ENCODE measurements at places on chromosomes 7 and 10.

GRCh38 chr10:129448086-129448485 is 19.0 kb upstream of the MGMT start:
- DNase-seq, result no peak

DNA sequence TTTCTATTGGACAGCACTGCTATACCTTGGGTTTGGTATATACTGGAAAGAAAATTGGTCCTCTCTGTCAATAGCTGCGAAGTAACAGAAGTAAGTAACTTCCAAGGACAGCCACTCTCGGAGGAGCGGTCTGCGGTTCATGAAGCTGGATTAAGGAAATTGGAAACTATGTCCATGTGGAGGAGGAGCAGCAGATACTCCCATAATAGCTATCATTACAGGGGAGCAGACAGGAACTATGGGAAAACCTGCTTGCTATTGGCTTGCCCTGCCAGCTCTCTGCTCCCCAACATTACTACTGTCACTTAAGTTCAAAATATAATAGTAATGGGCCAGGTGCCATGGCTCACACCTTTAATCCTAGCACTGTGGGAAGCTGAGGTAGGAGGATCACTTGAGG is 83.9 kb upstream of the TRIL start:
- DNase-seq, result no peak

DNA sequence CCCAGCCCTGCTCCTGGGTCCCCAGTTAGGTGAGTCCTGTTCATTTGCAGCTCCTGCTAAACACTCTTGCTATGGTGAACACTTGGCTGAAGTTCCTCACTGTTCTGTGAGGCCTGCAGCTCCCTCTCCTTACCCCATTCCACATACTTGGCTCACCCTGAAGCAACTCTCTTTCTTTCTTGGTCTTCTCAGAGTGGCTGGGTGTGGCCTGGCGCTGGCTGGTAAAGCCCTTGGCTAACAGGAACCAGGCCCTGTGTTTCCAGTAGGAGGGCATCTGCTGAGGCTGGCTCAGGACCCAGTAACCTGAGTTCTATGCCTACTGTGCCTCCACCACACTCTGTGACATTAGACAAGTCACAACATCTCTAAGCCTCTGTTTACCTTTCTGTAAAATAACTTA is 53.1 kb upstream of the COL13A1 start:
- DNase-seq, result no peak

DNA sequence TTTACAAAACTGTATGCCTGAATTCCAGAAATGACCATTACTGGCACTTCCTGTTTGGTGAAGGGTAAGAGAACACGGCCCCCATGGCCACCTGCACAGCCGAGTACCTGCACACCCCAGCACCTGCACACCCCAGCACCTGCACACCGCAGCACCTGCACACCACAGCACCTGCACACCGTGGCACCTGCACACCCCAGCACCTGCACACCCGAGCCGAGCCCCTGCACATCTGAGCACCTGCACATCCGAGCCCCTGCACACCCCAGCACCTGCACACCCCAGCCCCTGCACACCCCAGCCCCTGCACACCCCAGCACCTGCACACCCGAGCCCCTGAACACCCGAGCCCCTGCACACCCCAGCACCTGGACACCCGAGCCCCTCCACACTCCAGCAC is 243.5 kb downstream of the DNAJB6 start:
- no peak for DNase-seq

DNA sequence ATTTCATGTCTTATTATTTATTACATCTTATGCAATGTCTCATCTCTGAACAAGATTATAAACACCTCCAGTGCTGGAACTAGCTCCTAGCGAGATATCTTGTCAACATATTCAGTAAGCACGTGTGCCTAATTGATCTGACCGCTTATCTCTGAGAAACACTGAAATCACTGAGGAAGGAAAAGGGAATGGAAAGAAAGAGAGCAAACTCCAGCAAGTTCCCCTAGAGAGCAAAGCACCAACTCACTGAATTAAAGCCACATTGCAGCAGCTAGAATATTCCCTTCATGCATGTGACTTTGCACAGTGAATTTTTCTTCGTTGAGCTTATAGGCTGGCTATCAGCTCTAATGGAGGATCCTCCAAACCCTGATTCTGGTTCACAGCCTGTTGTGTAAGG is 177.1 kb upstream of the FRMD4A start:
- DNase-seq, result no peak

DNA sequence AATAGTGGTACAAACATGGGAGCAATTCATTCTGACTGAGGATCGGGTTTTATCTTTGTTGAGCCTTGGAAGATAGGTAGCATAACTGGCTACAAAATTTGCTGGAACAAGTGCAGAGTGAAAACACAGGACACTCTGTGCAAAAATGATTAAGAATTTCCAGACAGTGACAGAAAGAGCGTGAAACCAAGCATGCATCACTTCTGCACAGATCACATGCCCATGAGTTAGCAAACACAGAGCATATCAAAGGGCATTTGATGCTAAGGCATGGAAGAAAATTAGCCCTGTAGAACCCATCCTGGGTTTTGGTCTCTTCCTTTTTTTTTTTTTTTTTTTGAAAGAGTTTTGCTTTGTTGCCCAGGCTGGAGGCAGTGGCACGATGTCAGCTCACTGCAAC is 28.3 kb downstream of the TECTB start:
- DNase-seq, result no peak

GRCh38 chr10:69234447-69234846 is 14.3 kb downstream of the HKDC1 start:
- DNase-seq, result no peak

GRCh38 chr10:30999070-30999712 is 32.5 kb downstream of the ZNF438 start:
- DNase-seq, result peak; percentile 17

DNA sequence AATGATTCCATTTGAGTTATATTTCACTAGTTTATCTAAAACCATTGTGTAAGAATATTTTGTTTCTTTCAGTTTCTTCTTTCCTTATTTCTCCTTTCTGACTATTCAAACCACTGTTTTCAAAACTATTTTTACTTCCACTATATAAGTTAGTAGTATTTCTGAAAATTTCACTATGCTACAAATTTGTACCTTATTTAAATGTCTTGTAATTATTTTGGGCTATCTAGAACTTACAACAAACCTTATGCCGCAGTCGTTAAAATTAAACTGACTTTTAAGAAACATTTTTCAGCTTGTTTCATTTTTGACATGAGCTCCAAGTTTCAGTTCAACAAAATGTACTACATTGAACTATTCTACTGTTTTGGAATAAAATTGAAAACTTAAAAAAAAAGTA is 1.8 kb downstream of the TFEC start:
- DNase-seq, result no peak

DNA sequence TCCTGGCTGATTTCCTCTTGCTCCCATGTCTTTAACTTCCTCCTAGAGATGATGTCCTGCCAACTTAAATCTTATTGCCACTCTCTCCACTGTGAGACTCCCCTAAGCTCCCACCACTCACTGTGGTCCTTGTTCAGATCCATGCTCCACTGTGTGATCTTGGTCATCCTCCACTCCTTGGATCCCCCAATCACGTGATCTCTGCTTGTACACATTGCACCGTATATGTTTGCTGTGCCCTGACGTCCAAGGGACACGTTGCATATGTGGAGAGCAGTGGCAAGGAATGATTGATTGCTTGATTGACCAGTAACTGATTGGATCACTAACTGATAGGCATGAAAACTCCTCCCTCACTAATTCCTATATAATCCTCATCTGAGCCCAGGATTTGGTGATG is 395.1 kb downstream of the SDK1 start:
- DNase-seq, result no peak

- no peak for DNase-seq
Observed at GRCh38 chr7:103499976-103500375, 54.0 kb upstream of the SLC26A5 start.

DNA sequence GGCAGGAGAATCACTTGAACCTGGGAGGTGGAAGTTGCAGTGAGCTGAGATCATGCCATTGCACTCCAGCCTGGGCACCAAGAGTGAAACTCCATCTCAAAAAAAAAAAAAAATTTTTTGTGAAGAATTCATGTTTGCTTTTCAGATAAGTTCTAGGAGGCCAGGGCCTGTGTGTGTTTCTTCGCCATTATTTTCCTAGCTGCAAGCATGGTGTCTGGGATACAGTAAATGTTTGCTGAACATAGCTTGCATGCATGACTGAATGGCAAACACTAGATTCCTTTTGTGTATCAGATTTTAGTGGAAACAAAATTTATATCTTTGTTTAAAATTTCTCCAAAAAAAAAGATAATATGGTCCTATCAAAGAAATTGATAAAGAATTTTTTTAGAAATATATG is 9.7 kb upstream of the MACC1 start:
- no peak for DNase-seq

GRCh38 chr10:49047128-49047639 is 68.1 kb downstream of the VSTM4 start:
- DNase-seq, result no peak

GRCh38 chr7:154167807-154168206 is 115.6 kb downstream of the DPP6 start:
- no peak for DNase-seq

DNA sequence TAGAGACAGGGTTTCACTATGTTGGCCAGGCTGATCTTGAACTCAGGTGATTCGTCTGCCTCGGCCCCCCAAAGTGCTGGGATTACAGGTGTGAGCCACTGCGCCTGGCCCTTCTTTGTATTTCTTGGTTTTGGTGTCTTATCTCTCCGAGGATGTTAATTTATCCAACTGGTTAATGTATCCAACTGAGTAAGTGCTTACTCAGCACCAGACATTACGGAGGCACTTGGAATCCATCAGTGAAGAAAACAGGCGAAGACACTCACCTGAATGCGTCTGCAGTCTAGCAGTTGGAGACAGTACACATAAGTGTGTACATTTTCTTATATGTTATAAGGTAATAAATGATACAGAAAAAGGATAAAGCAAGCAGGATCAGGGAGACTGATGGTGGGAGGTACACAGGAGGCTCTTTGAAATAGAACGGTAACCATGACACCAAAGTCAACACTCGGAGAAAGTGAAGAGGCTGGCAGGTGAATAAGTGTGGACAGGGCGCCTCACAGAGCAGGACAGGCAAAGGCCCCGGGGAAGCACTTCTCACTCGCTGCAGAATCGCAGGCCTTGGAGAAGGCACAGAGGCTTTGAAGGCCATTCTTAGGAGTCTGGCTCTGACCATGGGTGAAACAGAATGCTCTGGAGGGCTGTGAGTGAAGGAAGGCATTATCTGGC is 73.1 kb downstream of the LANCL2 start:
- no peak for DNase-seq

DNA sequence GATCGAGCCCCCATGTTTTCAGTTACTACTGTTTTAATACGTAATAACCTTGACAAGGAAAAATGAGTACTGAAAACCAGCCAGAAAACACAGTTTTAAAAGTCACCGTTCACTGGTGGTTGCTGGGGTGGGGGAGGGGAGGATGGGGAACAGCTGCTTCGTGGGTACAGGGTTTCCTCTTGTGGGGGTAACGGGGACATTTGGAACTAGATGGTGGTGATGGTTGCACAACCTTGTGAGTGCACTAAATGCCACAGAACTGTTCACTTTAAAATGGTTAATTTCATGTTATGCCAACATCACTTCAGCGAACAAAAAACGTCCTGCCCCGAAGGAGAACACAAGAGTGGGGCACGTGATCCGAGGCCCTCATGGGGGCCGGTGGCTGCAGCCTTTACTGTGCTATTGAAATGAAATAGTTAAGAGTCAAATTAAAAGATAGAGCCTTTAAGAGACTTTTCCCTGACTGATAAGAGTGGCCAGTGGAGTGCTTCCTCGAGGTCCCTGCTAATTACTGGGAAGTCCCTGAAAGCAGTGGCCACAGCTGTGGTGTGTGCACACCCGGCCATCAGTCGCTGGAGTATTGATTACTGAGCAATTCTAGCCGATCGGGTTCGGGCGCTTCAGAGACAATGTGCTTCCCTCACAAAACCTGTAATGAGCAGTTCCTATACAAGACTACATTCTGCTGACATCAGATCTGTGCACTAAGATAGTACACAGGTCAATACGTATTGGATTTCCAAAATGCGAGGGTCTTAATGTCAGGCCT is 80.3 kb downstream of the EBF3 start:
- no peak for DNase-seq

- DNase-seq, result no peak
Observed at GRCh38 chr7:24057243-24057642, 226.7 kb upstream of the NPY start.

DNA sequence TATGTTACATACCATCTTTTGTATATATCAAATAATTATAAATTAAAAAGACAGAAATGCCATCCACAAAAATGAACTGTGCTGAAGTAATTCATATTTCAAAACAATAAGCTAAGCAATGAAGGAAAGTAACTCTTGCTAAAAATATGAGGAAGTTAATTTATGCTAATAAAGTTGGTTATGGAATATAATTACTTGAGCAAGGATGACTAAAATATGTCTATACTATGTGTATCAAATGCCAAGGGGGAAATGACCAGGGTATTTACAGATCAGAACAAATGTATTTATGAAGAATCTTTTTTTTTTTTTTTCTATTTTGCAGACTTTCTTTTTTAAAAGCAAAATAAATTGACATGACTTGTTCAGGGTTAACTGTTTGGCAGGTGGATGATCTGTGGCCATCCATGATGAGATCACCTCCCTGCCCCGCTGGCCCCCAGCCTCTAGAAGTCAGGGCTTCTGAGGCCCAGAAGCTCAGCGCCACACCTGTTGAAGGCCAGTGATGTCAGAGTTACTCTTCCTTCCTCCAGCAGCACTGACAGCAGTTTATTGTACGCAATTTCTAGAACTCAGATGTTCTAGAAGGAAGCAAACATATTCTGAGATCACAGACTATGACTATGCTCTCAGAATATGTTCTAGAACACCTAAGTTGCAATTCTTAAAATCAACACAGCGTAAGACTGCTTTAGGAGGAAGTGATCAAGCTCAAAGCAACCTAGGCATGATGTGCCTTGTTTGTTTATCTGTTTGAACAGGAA is 196.1 kb upstream of the KLF14 start:
- DNase-seq, result peak; percentile 77

GRCh38 chr10:58585435-58585834 is 72.8 kb downstream of the BICC1 start:
- no peak for DNase-seq

DNA sequence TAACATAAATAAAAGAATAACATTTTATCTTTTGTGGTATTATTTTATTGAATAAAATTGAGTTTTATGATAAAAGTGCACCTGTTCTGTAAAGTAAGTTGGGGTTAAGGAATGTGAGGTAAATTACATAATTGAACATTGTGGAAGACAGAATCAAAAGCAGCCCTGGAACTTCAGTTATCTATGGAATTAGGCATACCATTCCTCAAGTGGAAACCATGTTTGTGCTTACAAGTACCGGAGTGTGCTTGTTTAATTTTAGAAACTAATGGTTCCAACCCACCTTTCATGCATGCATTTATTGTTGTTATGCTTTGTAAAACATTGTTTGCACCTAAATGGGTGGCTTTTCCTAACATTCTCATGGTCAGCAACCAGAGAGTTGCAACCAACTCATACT is 28.0 kb downstream of the RBM17 start:
- no peak for DNase-seq

GRCh38 chr7:120799147-120799546 is 58.8 kb downstream of the TSPAN12 start:
- DNase-seq, result no peak

GRCh38 chr10:98339799-98340198 is 71.8 kb upstream of the LOXL4 start:
- peak; percentile 44 for DNase-seq
